Muscle of leg (tissue), 16 donors: ENCODE measurements at places on chromosomes 7 and 10.

DNA sequence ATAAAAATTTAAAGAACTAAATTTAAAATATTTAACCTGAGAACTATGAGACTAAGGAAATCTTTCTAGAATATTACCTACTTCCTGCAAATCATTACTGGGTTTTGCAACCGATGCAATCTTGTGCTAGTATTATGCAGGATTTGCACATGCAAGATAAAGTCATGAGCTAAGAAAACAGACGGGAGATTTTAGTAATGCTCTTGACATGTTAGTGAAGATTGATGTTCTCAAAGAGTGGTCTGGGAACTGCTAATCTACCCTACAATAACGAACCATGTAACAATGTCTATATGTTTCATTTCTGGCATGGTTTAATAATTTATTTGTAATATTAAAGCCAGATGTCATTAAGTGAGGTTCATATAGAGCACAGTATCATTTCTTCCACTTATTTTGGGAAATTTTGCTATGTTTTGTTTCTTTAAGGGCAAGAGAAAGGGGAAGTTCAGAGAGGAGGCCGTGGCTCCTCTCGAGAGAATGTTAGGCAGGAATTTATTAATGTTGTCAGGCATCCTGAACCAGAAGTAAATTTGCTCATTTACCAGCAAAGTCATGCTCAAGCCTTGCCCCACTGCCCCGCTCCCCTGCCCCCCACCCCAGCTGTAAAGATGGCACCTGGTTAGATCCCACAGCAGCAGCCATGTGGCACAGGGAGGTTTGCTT lies 22.8 kb downstream of the LRRC17 start:
- peak; percentile 23 for DNase-seq

- no peak for DNase-seq
Observed at GRCh38 chr7:17598846-17599245, 300.4 kb downstream of the AHR start.

DNA sequence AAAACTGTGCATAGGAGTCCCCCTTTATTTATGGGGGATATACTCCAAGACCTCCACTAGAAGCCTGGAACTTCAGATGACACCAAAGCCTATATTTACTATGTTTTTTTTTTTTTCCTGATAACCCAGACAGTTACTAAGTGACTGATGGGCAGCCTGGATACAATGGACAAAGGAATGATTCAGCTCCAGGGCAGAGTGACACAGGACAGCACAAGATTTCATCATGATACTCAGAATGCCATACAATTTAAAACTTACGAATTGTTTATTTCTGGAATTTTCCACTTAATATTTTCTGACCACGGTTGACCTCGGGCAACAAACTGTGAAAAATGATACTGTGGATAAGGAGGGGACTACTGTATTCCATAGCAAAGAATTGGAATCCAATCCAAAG lies 843.6 kb downstream of the PCDH15 start:
- no peak for DNase-seq

GRCh38 chr7:96792115-96792514 lies 82.5 kb upstream of the SEM1 start:
- no peak for DNase-seq

DNA sequence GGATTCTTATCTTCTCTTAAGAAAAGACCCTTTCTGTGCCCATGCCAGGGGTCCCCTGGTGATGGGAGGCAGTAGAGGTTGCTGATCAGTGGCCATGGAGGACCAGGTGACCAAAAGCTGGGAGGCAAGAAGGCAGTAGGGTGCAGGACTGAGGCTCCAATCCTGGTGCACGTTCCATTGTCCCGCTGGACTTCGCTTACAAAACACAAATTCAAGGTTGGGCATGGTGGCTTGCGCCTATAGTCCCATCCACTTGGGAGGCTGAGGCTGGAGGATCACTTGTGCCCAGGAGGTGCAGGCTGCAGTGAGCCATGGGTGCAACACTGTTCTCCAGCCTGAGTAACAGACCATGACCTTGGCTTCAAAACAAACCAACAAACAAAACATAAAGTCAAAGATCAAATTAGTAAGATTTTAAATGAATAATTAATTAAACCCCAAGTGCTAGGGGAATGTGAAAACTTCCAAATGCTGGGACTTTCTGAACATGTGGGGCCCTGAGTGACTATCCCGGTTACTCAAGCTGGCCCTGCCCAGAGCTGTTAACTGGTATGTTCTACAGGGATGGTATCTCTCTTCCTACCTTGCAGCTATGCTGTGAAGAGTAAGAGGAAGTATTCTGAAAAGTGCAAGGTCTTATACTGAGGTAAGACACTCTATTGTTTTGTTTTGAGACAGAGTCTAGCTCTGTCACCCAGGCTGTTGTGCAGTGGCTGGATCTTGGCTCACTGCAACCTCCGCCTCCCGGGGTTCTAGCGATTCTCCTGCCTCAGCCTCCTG lies 97.6 kb downstream of the LYZL2 start:
- DNase-seq, result no peak

GRCh38 chr7:31735991-31736982 lies 49.3 kb downstream of the PPP1R17 start:
- peak; percentile 77 for DNase-seq

GRCh38 chr7:134515569-134516468 lies 11.5 kb upstream of the AKR1B10 start:
- DNase-seq, result no peak

DNA sequence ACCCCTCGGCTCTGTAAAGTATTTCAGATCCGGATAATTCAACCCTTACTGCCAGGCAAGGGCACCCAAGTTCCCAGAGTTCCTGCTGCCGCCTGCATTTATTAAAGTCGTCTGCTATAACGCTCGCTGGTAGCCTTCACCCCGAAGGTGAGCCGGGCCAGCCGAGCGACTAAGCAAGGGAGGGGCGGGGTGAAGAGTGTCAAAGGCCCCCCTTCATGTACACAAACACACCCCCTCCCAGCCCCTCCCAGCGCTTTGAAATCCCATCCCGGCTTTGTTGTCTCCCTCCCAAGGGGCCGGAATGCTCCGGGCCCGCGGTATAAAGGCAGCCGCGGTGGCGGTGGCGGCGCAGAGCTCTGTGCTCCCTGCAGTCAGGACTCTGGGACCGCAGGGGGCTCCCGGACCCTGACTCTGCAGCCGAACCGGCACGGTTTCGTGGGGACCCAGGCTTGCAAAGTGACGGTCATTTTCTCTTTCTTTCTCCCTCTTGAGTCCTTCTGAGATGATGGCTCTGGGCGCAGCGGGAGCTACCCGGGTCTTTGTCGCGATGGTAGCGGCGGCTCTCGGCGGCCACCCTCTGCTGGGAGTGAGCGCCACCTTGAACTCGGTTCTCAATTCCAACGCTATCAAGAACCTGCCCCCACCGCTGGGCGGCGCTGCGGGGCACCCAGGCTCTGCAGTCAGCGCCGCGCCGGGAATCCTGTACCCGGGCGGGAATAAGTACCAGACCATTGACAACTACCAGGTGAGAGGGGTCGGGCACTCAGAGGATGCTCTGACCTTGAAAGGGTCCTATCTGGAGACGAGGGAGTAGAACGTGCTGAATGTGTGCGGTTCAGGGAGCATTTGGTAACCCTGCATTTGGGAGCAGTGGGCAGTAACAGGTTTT lies at the start of gene DKK1:
Gene DKK1 (plus strand): TSS at position 349 of the 889 bp plus-strand sequence. CDS start 154 bp downstream, at position 503.
- DNase-seq, result peak; percentile 22

- peak; percentile 53 for DNase-seq
Observed at GRCh38 chr10:12466704-12467305, 117.5 kb downstream of the CAMK1D start.

- DNase-seq, result no peak
Observed at GRCh38 chr7:32500922-32501341, 5.6 kb downstream of the AVL9 start.

- peak; percentile 5 for DNase-seq
Observed at GRCh38 chr7:155884225-155885166, 72.2 kb upstream of the SHH start.

- no peak for DNase-seq
Observed at GRCh38 chr10:60611291-60611747, 167.0 kb upstream of the CDK1 start.

GRCh38 chr7:157234271-157234670 lies 95.5 kb downstream of the UBE3C start:
- peak; percentile 13 for DNase-seq

DNA sequence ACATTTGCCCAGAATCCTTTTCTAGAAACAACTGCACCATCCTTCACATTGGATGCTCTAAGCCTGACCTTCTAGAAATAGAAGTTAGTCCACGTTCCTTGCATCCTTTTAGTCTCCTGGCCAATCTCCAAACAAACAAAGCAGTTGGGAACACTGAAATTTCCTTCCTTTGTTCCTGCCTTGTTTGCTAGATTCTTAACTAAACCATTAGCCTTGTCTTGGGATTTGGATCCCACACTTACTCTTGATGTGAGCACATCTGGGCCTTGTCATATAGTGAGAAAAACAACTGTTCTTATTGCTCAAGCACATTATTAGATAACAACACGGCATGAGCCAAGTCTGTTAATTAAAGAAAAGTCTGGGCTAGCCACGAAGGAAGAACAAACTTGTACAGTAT lies 319.3 kb upstream of the GHITM start:
- DNase-seq, result peak; percentile 75

DNA sequence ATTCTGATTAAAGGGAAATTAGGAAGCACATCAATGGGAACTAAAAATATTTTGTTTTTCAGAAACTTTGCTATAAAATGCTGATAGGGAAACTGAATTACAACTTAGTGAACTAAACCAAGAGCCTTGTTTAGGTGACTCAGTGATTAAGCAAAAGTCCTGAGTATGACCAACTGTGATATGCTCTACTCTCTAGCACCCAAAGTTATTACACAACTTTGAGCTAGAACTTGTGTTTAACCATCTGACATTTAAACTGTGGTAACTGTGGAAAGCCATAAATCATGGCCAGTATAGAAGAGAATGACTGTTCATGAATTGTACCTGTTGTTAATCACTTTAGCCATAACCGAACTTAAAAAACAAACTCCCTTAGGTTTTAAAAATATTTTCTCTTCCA lies 127.4 kb downstream of the ZNF365 start:
- DNase-seq, result no peak

DNA sequence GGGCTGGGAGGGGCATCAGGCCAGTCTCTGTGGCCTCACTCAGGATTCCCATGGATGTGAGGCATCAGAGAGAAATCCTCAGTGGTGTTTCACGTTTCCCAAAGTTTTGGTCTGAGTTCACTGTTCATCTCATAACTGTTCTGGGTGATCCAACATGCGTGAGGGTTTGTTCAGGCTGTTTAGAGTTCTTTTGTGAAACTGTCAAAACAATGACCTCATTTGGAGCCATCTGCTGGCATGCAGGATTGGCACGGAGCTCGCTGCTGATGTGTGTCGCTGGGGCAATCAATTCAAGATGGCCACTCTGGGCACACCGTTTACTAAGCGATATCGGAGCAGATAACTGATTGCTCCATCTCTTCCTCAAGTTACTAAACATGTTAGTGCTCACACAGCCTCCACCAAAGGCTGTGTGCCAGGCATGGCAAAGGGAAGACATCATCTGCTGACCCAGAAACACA lies 365.6 kb downstream of the WDR11 start:
- DNase-seq, result peak; percentile 22

DNA sequence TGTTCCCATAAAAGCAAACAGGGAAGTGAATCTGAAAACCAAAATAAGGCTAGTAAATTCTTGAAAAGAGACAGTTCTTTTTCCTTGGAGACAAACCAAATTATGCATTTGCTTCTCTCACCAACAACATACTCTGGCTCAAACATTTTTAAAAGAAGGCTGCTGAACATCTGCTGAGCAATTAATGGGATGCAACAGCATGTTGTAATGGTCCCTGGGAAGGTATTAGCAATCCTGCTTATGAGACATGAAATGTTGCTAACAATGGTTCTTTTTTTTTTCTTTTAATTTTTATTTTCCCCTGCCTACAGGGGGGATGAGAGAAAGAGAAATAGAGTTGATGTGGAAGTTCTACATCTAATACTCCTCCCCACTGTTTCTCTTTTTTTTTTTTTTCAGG lies 572.1 kb downstream of the SORCS1 start:
- peak; percentile 91 for DNase-seq

DNA sequence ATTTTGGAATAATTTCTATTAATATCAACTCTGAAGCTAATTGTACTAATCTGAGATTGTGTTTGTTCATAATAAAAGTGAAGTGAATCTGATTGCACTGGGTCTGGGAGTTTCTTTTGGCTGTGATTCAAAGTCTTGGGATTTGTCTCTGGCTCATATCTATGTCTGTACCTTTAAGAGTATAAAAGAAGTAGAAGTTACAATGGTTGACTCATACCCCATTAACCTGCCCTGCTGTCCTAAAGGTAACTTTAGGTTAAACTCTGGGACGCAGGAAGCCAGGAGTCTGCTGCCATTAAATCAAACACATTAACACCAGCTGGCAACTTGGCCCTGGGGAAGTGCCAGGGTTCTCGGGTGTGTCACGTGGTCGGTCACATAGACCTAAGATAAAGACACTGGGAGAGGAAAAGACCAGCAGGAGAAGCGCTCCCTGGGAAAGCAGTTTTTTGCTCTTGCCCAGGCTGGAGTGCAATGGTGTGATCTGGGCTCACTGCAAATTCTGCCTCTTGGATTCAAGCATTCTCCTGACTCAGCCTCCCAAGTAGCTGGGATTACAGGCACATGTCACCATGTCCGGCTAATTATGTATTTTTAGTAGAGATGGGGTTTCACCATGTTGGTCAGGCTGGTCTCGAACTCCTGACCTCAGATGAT lies 17.8 kb downstream of the SCD start:
- peak; percentile 56 for DNase-seq

- no peak for DNase-seq
Observed at GRCh38 chr10:116810120-116810500, 39.2 kb upstream of the ENO4 start.

- no peak for DNase-seq
Observed at GRCh38 chr10:23437963-23438546, 820 bp upstream of the OTUD1 start.

- no peak for DNase-seq
Observed at GRCh38 chr10:101660256-101660655, 34.7 kb downstream of the FBXW4 start.

- no peak for DNase-seq
Observed at GRCh38 chr7:96397936-96398598, 76.2 kb upstream of the SLC25A13 start.

DNA sequence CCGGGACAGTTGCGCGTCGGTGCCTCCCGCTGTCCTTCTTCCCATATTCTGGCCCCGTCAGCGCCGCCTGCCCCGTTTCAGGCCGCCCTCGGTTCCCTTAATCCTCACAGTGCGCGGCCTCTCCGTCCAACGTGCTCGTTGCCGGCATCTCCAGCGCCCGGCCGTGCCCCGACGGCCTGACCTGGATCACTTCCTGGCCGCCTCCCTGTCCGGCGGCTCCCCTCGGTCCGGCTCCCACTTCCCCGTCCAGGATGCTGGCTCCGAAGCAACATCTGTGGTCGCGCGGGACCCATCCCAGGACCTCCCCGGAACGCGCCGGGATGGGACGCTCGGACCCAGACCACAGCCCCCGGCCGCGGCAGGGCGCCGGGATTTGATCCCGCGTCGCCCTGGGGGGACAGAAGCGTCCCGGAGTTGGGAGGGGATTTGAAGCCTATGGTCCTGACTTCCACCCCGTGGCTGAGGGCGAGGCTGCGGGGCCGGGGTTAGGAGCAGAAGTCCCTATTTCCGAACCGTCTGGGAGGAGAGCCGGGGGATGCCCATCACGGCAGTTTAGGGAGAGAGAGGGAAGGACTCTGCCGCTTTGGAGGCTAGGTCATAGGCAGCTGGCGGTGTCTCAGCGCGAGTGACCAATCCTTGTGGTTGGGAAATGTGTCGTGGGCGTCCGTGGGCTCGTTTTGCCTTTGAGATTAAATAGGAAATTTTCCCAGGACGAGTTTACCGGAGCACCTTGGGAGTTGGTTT lies 53.8 kb downstream of the KCTD7 start:
- DNase-seq, result peak; percentile 28
